ENCODE measurements at places on chromosomes 7 and 10.

DNA sequence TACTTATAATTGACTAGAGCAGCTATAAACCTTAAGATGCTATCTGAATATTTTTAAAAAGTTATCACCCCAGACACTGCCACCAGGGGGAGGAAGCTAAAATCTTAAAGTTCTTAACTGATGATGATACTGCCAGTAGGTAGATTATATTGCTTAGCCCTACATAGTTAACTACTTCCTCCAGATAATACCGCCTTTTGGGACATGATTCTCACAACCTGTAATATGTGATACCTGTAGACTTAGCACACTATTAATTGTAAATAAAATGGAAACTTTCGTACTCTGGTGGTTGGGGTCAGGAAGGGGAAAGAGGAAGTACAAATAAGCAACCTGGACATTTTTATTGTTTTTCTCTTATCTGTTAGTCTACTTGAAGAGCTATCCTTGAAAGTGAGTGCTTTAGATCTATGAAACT, 268.9 kb downstream of the ADK start:
- H3K27ac ChIP-seq = peak overlapping the region; percentile 57
- DNase-seq = peak; percentile 2
- H3K27me3 ChIP-seq = no peaks in the 10 kb centered on the region

DNA sequence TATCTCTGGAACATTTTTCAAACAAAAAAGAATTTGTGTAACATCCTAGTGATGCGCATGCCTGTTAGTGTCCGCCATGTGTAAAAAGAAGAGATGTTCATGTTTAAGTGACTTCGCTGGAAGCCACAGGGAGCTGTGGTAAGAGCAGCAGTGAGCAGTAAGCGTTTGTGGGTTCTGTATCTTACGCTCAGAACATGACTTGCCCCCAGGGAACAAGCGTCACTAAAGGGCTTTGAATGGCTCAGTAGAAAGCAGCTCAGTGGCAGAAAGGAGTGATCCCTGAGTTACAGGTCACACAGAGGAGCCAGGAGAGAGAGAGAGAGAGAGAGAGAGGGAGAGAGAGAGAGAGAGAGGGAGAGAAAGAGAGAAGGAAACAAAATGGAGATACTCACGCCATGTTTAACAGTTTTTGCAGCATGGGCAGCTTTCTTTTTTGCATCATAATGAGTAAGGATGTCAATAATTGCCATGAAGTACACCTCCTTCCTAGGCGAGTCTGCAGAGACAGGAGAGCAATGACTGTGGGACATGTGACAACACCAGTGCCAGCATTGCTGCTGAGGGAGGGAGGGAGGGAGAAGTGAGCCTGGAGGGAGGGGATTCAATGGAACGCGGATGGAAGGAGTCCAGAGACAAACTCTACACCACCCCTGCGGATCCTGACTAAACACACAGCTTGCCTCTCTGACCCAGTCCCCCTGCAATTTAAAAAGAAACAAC, 174.6 kb downstream of the PIP4K2A start:
- H3K4me1 ChIP-seq = peaks cover 32% of the 10 kb centered on the region
- peak overlapping the region; percentile 83 for H3K27ac ChIP-seq

GRCh38 chr7:154912871-154913637, 89.9 kb downstream of the PAXIP1 start:
- peaks cover 34% of the 10 kb centered on the region for H3K27me3 ChIP-seq
- DNase-seq = no peak
- H3K4me1 ChIP-seq = peaks cover 7% of the 10 kb centered on the region
- H3K4me3 ChIP-seq = no peak overlapping the region
- no peaks in the 10 kb centered on the region for H3K36me3 ChIP-seq

GRCh38 chr10:73992899-73993788, 4.8 kb upstream of the VCL start:
- H3K4me1 ChIP-seq = peaks cover 31% of the 10 kb centered on the region
- no peak overlapping the region for H3K27ac ChIP-seq
- H3K27me3 ChIP-seq = no peaks in the 10 kb centered on the region
- peaks cover 9% of the 10 kb centered on the region for H3K36me3 ChIP-seq
- DNase-seq = no peak

DNA sequence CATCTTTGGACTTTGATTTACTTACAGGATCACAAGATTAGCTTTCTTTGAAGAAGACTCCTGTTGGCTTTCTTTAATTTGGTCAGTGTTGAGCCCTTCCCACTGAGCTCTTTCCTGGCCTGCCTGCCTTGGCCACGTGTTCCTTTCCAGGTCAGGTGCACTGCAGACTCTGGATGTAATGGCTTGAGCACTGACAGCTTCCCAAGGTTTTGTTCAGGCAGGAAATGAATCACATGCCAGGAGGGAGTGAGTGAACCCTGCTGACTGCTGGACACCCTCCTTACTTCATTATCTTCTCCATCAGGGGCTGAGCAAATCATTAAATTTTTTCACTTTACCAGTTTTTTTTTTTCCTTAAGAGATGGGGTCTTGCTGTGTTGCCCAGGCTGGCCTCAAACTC, 29.8 kb downstream of the SNX10 start:
- H3K4me3 ChIP-seq = no peak overlapping the region
- peaks cover 10% of the 10 kb centered on the region for H3K4me1 ChIP-seq
- H3K27me3 ChIP-seq = no peaks in the 10 kb centered on the region

- DNase-seq = no peak
- no peaks in the 10 kb centered on the region for H3K36me3 ChIP-seq
- H3K27ac ChIP-seq = no peak overlapping the region
- H3K4me1 ChIP-seq = no peaks in the 10 kb centered on the region
Measured at GRCh38 chr7:146892151-146892550, 775.5 kb downstream of the CNTNAP2 start.

- no peak overlapping the region for H3K27ac ChIP-seq
- H3K36me3 ChIP-seq = no peaks in the 10 kb centered on the region
- no peak overlapping the region for H3K4me3 ChIP-seq
- DNase-seq = no peak
- no peaks in the 10 kb centered on the region for H3K4me1 ChIP-seq
Measured at GRCh38 chr7:93949423-93949822, 27.9 kb downstream of the GNG11 start.

DNA sequence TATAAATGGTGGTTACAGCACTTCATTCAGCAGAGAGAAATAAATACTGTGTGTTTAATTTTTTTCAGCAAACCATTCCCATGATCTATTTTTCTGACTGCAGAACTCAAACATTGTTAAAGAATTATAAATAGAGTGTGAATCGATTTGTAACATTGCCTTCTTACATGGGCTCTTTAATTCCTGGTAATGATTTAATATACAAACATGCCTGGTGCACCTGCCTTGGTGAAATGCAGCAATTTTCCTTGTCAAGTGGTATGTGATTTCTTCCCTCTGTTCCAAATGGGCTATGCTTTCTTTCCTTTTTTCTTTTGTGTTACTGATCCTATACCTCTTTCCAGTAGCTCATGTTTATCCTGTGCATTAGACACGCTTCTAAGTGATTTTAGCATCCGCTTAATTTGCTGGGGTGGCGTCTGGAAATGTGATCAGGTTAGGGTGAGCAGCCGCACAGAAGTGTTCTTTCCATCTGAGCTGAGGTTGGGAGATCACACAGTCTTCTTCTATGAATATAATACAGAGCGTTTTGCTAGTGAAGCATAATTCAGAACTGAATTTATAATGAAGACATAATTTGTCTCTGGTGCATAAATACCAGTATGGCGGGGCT, 94.3 kb upstream of the ITGB1 start:
- no peaks in the 10 kb centered on the region for H3K27me3 ChIP-seq
- H3K27ac ChIP-seq = no peak overlapping the region
- DNase-seq = no peak
- peaks cover 19% of the 10 kb centered on the region for H3K4me1 ChIP-seq
- H3K4me3 ChIP-seq = no peak overlapping the region

DNA sequence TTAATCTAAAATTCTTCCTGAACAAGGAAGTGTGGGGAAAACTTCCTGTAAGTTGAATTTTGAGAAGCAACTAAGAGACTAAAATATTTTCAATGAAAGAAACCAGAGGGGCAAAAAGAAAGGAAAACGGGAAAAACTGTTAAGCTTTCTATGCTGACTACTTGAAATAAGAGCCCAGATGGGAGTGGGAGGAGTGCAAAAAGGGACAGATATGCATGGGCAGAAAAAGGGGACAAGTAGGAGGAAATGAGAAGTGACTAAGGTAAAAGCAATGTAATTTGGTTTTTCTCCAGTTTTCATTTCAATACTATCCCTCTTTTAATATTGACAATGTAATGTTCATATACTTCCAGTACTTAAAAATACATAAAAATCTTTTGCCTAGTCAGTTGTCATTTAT, 11.1 kb downstream of the OGA start:
- H3K4me1 ChIP-seq = peaks cover 18% of the 10 kb centered on the region
- DNase-seq = no peak
- H3K27ac ChIP-seq = no peak overlapping the region
- H3K27me3 ChIP-seq = no peaks in the 10 kb centered on the region
- no peak overlapping the region for H3K4me3 ChIP-seq

DNA sequence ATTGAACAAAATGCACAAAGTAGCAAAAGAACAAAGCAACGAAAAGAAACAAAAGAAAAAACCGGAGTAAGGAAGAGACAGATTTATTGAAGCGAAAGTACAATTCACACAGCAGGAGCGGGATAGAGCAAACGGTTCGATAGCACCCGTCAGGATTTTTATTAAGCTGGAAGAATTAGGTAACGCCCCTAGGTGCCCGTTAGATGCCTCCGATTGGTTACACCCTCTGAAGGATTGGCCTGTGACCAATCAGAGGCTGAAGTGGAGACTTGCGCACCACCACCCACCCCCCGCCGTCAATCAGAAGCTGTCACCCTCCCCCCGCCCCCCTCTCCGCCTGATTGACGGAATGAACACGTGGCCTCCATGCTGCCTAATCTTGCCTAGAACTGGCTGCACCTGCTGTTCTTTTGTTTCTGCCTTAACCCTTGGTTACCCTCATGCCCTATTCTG, 16.8 kb downstream of the OCM2 start:
- peaks cover 19% of the 10 kb centered on the region for H3K36me3 ChIP-seq
- H3K4me3 ChIP-seq = peak overlapping the region; percentile 93
- peak overlapping the region; percentile 94 for H3K27ac ChIP-seq
- H3K27me3 ChIP-seq = no peaks in the 10 kb centered on the region

- peaks cover 89% of the 10 kb centered on the region for H3K36me3 ChIP-seq
- peaks cover 45% of the 10 kb centered on the region for H3K4me1 ChIP-seq
- no peak for DNase-seq
- H3K27me3 ChIP-seq = no peaks in the 10 kb centered on the region
Measured at GRCh38 chr10:128070161-128070560, 56.1 kb downstream of the MKI67 start.

DNA sequence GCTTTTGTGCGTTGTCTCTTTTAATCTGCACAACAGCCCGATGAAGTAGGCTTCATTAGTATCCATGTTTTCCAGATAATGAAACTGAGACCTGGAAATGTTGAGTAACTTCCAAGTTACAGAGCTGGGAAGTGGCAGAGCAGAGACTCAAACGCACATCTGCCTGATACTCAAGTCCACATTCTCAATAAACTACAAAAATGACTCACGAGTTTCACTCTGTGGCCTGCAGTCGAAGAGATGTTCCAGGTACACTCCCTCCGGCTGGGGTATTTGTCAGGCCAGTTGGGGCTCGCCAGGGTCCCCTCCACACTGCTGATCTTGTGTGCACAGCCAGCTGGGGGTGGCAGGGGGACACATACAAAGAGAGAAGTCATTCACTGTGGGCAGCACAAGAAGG, 17.7 kb upstream of the OPALIN start:
- no peak overlapping the region for H3K27ac ChIP-seq
- no peak overlapping the region for H3K4me3 ChIP-seq
- H3K27me3 ChIP-seq = peaks cover 82% of the 10 kb centered on the region
- H3K4me1 ChIP-seq = no peaks in the 10 kb centered on the region

GRCh38 chr7:94061326-94061725, 57.2 kb upstream of the BET1 start:
- DNase-seq = no peak
- no peak overlapping the region for H3K27ac ChIP-seq
- H3K27me3 ChIP-seq = peaks cover 36% of the 10 kb centered on the region
- H3K4me3 ChIP-seq = no peak overlapping the region

- no peak overlapping the region for H3K27ac ChIP-seq
- no peaks in the 10 kb centered on the region for H3K36me3 ChIP-seq
- DNase-seq = no peak
- H3K27me3 ChIP-seq = peaks cover 7% of the 10 kb centered on the region
Measured at GRCh38 chr10:112000466-112000865, 183.1 kb downstream of the GPAM start.

- no peaks in the 10 kb centered on the region for H3K4me1 ChIP-seq
- no peak overlapping the region for H3K27ac ChIP-seq
- H3K4me3 ChIP-seq = no peak overlapping the region
- no peaks in the 10 kb centered on the region for H3K27me3 ChIP-seq
- no peaks in the 10 kb centered on the region for H3K36me3 ChIP-seq
Measured at GRCh38 chr10:9786576-9786975, 1231.1 kb upstream of the CELF2 start.

DNA sequence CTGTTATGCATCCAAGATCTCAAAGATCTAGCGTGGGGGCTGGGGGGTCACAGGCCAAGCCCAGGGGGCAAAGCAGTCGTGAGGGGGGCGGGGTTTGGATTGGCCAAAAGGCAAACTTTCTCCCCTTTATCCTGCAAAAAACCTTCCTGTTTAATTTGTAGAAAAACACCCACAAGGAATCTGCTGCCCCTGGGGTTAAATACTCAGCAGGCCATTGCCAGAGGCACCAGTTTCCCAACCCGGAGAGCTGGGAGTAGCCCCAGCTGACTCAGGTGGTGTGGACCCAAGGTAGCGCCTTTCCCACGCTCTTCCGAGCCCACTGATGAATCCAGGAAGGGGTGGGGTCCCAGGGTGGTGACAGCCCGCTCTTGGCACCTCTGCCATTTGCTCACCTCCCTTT, 21.4 kb downstream of the KCP start:
- no peak overlapping the region for H3K4me3 ChIP-seq
- H3K4me1 ChIP-seq = peaks cover 2% of the 10 kb centered on the region
- peaks cover 3% of the 10 kb centered on the region for H3K36me3 ChIP-seq
- peaks cover 14% of the 10 kb centered on the region for H3K27me3 ChIP-seq

- H3K4me1 ChIP-seq = peaks cover 3% of the 10 kb centered on the region
- DNase-seq = no peak
- H3K4me3 ChIP-seq = no peak overlapping the region
- H3K36me3 ChIP-seq = no peaks in the 10 kb centered on the region
Measured at GRCh38 chr7:135858379-135858778, 109.8 kb upstream of the FAM180A start.
